ENCODE measurements at places on chromosomes 3 and 15. TPM values are rescaled to one million over a fixed set of nuclear protein-coding genes. Genes with fewer than 3 reads are reported as not detected.

Gene CDC25A
- 23.4 TPM for total RNA-seq

Gene TRMT10C
- 26.4 TPM for total RNA-seq

Gene SKOR1
- 0.29 TPM for total RNA-seq

Gene IQCF5
- not detected for total RNA-seq

Gene COL6A5
- not detected for total RNA-seq

All from activated CD4-positive, alpha-beta T cell treated with anti-CD3 and anti-CD28 coated beads, Interleukin-2, amount 10 ng/mL, durations not matched to agents 7 days and 5 days (primary cell).